SJSA1 (cell line): ENCODE measurements at places on chromosomes 3 and 15.

GRCh38 chr3:98333989-98334606 lies 19.6 kb upstream of the OR5K4 start:
- DNase-seq = peak; percentile 25

DNA sequence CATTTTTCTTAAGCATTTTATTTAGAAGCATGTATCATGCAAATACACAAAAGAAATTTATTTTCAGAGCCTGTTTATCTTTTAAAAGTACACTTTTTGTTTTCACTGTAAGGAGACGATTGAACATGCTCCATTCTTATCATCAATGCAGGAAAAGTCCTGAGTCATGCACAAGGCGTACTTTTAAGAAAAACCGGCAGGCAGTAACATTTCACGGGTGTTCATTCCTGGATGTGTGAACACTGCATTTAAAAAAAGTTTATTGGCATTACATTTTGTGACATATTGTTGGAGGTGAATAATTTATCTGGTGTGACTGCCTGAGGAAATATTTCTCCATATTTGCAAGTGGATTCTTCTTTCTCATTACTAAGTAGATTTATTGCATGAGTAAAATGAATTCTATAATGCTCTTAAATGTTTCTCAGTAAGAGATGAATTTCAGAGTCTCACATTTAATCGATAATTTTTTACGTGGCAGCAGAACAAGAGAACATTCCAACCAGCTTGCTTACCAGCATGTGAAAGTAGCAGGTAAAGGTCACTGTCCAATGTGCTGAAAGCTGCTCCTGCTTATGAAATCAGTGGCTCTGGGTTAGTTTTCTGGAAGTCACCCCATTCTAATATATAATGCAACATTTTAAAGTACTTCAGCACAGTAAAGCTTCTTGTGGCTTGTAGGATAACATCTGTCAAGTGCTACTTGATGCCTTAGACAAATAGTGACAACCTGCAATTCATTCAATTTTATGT lies 87.0 kb downstream of the SV2B start:
- DNase-seq = no peak

- no peak for DNase-seq
Measured at GRCh38 chr3:139472380-139473010, 3.8 kb downstream of the RBP2 start.

DNA sequence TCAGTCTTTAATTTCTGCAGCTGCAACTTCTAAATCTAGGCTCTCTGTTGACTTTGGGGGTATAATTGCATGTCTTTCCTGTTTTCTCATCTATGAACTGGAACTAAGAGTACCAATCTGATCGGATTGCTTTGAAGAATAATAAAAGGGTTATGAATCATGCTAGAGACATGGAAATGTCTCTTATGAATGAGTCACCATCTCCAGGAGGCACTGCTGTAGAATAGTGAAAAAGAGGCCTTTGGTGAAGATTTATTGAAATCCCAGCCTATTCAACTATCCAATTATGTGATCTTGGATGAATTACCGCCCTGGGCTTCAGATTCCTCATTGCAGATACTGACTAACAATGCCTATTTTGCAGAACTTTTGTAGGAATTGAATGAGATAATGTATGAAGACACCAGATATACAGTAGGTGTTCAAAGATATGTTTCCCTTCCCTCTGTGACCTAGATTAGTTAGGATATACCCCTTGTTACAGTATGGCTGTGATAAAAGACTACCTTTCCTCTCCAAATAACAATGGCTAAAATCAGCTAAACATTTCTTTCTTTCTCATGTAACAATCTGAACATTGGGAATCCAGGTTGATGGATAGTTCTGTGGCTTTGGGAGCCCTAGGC lies 11.5 kb upstream of the CMTM8 start:
- no peak for DNase-seq

- DNase-seq = no peak
Measured at GRCh38 chr15:65651042-65651322, 29.2 kb downstream of the SLC24A1 start.

DNA sequence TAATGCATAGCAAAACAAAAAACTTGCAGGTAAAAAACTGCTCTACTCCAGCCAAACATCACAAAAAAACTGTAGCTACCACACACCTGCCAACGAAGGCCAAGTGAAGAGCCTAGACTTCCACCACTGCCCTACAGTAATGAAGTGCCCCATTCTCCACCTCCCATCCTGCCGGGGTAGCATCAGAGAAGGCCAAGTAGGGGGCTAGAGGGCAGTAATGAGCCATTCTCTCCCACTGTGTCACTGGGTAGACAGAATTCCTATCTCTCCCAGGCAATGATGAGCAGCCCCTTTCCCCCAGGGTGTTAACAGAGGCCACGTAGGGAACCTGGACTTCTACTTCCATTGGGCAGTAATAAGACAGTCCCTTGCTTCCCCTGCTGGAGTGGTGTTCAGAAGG lies 9.5 kb downstream of the SEC22C start:
- DNase-seq = peak; percentile 49

DNA sequence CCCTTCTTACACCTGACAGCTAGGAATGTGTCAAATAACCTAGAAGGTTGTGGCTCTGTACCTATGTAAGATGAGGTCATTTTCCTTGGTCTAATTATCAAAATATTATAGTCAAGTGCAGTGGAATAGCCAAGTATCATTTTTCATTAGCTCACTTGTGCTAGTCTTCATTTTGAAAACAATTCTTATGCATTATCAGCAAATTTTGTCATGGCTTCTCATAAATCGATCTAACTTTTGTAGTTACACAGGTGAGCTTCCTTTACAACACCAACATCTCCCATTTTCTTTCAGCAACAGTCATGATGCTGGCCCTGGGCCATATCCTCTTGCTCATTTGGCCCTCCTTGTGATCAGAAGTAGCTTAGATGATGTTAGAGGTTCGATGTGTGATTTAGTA lies 10.3 kb downstream of the TXNRD3 start:
- DNase-seq = no peak

- DNase-seq = no peak
Measured at GRCh38 chr3:185926445-185926844, 11.4 kb downstream of the TRA2B start.

DNA sequence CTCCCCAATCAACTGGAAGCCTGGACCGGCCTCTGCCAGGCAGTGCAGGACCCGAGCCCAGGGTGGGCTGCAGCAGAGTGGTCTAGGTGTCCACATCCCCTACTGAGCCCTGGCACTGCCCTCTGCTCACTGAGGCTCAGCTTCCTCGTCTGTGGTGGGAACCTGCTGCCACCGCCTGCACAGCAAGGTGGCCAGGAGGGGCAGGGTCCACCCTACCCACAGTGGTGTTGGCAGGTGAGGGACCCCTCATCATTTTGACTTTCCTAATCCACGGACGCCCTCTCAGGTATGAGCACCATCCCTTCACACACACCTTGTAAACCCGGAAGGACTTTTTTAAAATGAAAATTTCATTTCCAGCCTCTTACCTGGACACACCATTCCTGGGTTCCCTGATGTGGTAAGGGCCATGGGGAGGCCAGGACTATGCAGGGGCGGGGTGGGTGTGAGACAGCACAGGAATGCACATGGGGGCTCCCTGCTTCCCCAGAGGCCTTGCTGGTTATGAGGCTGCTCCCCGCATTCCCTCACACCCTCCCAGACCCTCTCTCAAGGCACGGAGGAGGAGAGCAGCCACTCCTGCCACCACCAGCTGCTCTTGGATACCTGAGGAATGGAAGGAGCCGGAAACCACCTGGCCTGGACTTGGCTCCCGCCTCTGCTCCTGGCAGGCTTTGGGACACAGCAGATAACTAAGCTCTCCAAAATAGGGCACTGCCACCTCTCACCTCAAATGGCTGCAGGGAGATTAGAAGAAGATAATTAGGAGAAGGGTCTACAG lies 185.9 kb upstream of the TPM1 start:
- no peak for DNase-seq

GRCh38 chr3:187382609-187383151 lies 14.5 kb downstream of the RTP4 start:
- peak; percentile 11 for DNase-seq

GRCh38 chr15:85116925-85117646 lies 135.4 kb downstream of the PDE8A start:
- no peak for DNase-seq

GRCh38 chr3:112047264-112047663 lies 12.7 kb downstream of the TMPRSS7 start:
- DNase-seq = no peak

DNA sequence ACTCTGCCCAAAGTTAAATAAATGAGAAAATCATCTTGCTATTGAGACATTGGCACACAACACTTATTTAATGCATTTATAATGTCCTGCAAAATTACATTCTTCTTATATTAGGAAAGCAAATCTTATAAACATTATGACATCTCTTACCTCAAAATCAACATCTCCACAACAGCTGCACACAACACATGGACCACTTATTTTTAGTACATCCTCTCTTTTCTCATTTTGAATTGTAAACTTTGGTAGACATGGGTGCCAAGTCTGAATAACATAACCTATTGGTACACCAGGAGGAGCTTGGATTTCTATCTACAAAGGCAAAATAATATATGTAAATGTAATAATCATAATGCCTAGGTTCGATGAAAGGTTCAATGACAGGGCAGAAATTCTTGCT lies 23.0 kb downstream of the PLSCR1 start:
- no peak for DNase-seq

DNA sequence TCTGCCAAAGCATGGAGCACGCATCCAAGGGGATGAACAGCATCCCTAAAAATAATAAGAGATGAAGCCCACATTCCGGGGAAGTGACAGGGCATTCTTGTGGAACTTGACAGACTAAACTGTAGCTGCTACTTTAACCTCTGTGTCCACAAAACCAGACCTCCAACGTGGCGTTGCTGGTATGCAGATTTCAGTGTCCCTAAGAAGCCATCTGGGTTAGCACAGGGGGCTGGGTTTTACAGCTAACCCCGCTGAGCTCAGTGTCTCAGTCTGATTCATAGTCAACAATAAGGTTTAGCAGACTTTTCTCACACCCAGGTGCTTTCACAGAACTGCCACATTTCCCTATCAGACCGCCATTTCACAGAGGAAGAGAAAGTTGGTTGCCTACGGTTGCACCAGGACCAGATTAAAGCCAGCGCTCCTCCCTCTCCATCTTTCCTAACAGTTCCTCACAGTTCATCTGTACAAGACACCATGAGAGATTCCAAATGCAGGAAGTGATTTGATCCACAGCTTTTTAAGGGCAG lies 61.6 kb upstream of the CTDSPL start:
- DNase-seq = peak; percentile 86

DNA sequence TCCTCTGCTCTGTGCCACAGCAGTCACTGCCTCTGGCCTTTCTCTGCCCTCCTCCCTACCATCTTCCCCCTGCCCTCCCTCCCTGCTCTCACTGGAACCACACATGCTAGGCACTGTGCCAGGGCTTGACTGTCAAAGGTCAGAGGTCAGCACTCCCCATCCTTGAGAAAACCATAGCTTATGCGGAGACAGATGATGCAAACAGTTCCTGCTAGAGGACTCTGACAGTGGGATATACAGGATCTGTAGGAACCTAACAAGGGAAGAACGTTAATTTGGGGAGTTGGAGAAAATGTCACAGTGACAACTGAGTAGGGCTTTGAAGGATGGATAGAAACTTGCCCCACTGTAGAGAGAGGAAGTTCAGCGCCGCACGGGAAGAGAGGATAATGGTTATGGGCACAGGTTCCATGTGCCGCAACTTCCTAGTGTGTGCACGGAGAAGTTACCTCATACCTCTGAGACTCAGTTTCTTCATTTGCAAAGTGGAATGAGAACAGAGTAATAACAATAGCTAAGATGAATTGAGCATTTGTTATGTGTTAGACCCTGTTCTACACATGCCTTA lies 29.3 kb upstream of the XYLB start:
- DNase-seq = no peak

GRCh38 chr3:187821616-187822317 lies 76.5 kb upstream of the BCL6 start:
- DNase-seq = no peak

GRCh38 chr3:36482256-36482655 lies 102.0 kb downstream of the STAC start:
- no peak for DNase-seq

DNA sequence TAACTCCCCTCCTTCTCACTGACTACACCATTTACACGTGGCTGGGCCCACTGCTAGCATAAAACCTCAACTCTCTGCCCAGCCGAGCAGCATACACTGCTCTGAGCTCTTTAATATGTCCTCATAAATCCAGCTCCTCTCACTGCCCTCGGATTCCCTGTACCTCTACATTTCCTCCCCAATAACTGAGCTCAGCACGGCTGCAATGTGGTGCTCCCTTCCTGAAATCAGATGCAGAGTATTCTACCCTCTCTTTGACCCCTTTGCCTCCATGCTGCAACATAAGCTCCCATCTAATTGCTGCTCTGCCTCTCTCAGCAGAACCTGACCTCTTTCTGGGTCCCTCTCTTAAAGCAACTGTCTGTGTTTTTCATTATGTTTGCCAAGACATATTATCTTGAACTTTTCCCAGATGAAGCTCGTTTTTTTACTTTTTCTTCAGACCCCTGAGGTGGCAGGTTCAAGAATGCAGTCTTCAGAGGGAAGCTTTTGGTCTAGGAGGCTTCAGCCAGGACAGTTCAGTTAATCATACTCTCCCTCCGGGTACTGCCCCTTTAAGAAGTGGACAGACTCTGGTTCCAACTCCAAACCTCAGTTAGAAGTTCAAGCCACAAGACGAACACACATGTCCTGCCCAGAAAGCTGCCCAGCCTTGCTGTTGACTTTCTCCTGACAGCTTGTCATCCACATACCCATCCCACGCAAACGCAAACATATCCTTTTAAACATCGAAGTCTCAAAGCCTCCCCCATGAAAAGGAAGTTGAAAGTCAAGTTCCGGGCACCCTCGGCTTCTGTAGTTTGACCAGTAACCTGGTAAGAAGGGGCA lies 81.1 kb upstream of the NEO1 start:
- no peak for DNase-seq

GRCh38 chr3:44125882-44126281 lies 115.8 kb upstream of the TOPAZ1 start:
- DNase-seq = no peak

DNA sequence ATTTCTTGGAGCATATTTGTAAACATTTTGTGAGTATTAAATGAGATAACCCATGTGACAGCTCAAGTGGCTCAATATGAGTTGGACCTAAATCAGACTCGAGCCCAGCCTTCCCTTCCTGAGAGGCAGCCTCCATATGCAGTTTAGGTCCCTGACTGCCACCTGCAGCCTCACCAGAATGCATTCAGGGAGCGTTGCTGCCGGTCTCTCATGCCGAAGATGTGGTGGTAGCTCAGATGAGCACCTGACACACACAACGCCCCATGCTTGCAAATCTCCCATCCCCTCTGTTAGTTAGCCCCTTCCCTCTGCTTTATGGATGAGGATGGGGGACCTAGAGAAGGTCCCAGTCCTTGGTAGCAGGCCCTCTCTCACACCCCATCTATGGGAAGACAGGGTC lies 9.2 kb downstream of the ST6GAL1 start:
- no peak for DNase-seq
